Bronchial epithelial cell (primary cell): ENCODE measurements at places on chromosomes 7 and 10. TPM values are rescaled to one million over a fixed set of nuclear protein-coding genes. Genes with fewer than 3 reads are reported as not detected.

PNLIPRP2 gene
- not detected in 2 replicates for total RNA-seq

SRRM3 gene
- total RNA-seq, result 0.26 and 0.51 TPM in 2 replicates

NUTM2D gene
- total RNA-seq, result 2.4 and 6.1 TPM in 2 replicates

DPYSL4 gene
- 0.13 and 0.26 TPM in 2 replicates for total RNA-seq

FAM24B gene
- 7.9 and 11.1 TPM in 2 replicates for total RNA-seq

CDHR1 gene
- total RNA-seq, result 0.53 and 0.90 TPM in 2 replicates

ARHGEF35 gene
- 25.8 and 30.3 TPM in 2 replicates for total RNA-seq

NUDT13 gene
- 0.64 and 1.1 TPM in 2 replicates for total RNA-seq

TMEM229A gene
- not detected in 2 replicates for total RNA-seq

STAG3 gene
- under 0.01 and 0.13 TPM in 2 replicates for total RNA-seq
